ENCODE measurements at places on chromosomes 1 and 21.

DNA sequence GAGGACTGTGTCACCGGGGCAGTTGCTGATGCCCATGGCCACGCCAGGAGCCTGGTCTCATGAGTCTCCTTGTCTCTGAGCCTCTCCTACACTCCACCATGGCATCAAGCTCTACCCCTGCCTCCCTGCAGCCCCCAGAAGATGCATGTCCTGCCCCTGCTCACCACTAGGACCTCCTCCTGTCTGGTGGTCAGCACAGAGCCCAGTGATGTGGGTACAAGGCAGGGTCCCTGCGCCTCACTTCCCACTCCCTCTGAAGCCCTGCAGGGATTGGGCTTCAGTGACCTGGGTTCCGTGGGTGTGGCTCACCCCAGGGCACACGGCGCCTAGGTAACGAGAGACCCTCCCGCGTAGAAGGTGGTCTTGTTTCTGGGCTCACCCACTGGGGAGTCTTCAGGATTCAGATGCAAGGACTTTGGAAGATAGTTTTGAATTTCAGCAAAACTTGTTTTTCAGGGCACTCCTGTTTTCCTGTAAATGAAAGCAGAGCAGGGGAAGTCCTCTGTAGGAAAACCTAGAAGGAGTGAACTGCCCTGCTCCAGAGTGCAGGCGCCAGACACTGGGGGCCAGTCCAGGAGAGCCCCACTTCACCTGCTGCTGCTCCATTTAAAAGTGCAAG is 2.8 kb downstream of the COL18A1 start:
- no peak for DNase-seq

DNA sequence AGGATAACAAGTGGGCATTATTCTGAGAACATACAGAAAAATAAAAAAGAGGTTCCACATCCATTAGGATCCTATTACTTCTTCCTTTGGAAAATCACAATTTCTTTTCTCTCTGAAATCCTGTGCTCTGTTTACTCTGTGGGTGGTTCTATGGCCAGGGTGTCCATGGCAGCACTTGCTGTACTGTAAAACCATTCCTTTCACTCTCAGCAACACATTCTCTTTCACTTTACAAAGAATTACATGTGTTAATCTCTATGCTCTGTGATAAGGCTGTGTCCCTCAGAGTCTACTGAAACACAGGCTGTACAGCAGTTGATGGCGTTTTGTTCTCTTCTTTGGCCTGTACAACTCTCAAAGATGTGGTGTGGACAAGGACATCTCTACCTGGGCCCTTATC is 524.1 kb downstream of the PTBP2 start:
- no peak for DNase-seq

DNA sequence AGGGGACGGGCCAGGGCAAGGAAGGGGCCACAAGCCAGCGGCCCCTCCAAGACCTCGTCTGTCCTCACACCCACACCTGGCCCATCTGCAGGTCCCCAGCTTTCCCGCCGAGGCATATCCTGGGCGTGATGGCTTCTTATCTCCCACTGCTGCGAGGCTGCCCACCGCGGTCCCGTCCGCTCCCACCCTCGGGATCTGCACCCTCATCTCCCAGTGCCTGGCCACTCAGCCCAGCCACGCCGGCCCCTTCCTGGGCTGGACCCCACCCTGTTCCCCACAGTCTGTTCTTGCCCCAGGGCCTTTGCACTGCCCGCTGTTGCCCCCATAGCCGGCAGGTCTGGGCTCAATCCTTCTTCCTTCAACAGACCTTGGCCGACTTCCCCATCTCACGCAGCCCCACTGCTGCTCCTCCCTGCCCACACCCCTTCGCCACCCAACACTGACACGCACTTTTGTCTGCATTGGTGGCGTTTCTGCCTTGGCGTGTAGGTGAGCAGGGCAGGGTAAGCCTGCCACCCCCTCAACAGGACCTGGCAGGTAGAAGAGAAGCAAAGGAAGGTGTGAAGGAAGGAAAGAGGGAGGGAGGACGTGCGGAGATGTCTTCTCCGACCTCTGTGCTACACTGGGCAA is 4.4 kb upstream of the TTC34 start:
- DNase-seq, result no peak

DNA sequence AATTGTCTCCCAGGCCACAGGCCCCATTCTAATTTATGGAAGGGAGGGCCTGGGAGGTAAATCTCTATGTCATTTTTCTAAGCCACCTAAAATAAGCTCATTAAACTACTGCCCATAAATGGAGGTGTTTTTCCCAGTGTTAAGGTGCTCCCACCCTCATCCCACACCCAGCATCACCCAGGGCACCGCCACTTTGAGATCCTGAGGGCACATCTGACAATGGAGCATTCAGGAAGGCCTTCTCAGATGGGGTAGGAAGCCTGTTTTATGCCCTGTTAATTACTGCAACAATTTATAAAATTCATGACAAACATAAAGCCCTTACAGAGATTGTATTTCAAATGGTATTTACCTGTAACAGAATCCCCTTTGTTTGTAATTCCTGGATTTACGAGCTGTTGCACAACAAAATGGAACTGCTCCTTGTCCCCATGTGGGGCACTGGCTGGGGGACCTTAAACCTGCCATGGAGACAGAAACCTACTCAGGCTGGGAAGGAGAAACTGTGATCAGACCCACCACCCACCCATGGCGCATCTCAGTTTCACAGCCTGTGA is 319.5 kb upstream of the USP24 start:
- no peak for DNase-seq

DNA sequence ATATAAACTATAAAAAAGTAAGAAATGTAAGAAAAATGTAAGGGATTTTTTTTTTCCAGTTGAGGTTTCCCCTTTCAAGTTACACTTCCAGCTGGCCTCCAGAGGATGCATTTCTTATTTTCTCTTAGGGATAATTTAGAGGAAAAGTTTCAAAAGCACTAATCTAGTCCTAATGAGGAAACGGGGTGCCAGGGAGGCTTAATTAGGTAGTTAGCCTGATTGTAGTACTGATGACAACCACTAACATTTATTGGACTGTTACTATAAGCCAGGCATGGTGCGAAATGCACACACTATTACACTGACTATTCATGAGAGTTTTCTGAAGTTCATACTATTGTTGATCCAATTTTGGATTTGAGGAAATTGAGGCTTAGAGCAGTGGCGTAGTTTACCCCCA is 290.8 kb upstream of the FMN2 start:
- no peak for DNase-seq

- DNase-seq, result peak; percentile 96
Observed at GRCh38 chr1:86774305-86775295, 70.2 kb downstream of the SH3GLB1 start.

- peak; percentile 90 for DNase-seq
Observed at GRCh38 chr1:219771080-219771479, 157.3 kb downstream of the SLC30A10 start.

- peak; percentile 51 for DNase-seq
Observed at GRCh38 chr1:178651742-178652141, 73.3 kb upstream of the RALGPS2 start.

- DNase-seq, result peak; percentile 68
Observed at GRCh38 chr1:232630047-232630893, at the start of gene SIPA1L2. TSS of gene SIPA1L2 (minus strand) at chr1:232630133. CDS start at chr1:232515339, 114,794 bp downstream.

DNA sequence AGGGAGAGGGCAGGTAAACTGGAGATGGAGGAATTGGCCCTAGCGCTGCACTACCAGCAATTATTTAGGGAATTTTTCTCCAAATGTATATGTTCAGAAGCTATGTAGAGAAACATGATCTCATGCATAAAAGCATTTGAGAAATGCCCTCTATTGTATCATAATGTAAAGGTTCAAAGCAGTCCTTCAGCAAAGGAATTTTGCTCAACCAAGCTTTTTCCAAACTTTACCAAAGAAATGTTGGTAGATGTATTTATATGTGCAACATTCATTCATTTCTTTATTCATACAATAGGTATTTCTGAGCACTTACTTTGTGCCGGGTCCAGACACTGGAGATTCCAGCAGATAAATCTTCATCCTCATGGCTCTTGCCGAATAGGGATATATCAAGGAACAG is 64.4 kb downstream of the XCL1 start:
- no peak for DNase-seq

- no peak for DNase-seq
Observed at GRCh38 chr1:71785450-71785849, 496.9 kb downstream of the NEGR1 start.

DNA sequence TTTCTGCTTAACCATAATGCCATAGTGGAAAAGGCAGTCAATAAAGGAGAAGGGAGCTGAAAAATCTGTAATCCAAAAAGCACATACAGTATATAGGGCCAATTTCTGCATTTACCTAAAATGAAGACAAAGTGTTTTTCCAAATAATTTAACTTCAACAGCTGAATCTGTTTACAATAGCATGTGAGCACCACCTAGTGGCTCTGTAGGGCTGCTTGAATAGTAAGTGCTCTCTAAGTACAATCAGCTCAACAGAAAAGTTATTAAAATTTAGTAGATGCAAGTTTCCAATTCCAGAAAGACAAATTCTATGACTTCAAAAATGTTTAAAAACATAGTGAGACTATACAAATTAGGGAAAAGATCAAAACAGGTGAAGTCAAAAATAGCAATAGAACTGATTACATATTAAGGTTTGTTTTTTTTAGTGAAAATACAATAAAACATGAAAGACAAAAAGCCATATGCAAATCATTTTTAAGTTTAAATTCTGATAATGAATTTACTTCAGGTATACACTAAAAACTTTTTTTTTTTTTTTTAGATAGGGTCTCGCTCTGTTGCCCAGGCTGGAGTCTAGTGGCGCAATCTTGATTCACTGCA is 220.0 kb downstream of the SETD4 start:
- peak; percentile 75 for DNase-seq

DNA sequence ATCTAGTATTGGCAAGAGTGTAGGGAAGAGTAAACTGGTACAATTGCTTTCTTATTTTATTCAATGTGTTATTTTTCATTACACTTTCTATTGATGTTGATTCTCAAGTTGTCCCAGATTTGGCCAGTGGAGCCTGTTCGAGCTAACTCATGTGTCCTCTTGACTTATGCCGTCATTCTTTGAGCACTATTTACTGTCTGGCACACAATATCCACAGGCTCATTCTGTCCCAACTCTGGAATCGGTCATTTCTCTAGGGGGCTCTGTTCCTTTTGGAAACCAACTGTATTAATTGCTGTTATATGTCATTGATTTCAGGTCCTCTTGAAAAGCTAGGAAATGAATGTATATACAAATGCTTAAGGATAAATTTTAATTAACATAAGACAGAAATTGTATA is 22.4 kb upstream of the SFPQ start:
- DNase-seq, result no peak

GRCh38 chr21:31213787-31214186 is 130.3 kb downstream of the TIAM1 start:
- no peak for DNase-seq

GRCh38 chr1:2459757-2460156 is 16.3 kb upstream of the PLCH2 start:
- DNase-seq, result peak; percentile 21

- no peak for DNase-seq
Observed at GRCh38 chr1:245121523-245121922, 33.3 kb upstream of the KIF26B start.

GRCh38 chr1:228150461-228151179 is 890 bp downstream of the GJC2 start:
- peak; percentile 18 for DNase-seq

DNA sequence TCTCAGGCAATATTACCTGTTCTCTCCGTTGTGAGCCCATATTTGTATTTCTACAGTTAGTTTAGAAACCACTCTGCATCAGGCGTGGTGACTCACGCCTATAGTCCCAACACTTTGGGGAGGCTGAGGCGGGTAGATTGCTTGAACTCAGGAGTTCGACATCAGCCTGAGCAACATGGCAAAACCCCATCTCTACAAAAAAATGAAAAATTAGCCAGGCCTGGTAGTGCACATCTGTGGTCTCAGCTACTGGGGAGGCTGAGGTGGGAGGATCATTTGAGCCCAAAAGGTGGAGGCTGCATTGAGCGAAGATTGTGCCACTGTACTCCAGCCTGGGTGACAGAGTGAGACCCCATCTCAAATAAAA is 19.7 kb upstream of the ID3 start:
- no peak for DNase-seq

GRCh38 chr1:212638492-212639151 is 30.1 kb downstream of the ATF3 start:
- DNase-seq, result peak; percentile 48

- no peak for DNase-seq
Observed at GRCh38 chr1:48021792-48022191, 24.6 kb upstream of the TRABD2B start.

DNA sequence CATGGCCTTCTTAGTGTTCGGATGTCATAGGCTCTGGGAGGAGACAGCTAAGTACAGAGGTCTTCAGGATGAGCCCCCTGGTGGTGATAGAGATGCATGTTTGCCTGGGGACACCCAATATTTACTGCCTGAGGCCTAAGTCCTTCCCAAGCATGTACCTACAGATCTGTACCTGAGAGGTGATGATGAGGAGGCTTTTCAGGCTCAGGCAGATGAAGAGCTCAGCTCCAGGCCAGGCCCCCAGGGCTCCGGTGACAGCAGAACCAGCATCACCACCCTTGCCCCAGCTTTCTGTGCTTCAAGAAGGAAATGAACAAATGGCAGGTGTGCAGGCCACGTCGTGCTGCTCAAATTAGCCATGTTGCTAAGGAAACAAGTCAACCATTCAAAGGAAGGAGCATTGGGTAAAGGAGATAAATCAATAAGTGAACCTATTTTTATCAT is 21.1 kb downstream of the CACNA1E start:
- peak; percentile 3 for DNase-seq

DNA sequence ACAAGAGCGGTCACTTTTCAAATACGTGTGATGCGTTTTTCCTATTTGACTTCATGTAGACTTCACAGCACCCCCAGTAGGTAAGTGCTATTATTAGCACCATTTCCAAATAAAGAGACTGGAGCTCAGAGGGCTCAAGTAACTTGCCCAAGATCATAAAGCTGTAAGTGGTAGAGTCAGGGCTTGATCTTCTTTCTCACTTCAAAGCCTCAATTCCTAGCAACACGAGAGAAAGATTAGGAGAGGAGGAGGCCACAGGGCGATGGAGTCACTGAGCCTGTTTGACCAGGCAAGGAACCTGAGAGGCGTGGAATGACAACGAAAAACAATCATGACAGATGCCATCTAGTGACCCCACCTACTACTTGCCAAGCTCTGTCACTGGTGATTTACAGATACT is 181.0 kb downstream of the FOXD2 start:
- no peak for DNase-seq

DNA sequence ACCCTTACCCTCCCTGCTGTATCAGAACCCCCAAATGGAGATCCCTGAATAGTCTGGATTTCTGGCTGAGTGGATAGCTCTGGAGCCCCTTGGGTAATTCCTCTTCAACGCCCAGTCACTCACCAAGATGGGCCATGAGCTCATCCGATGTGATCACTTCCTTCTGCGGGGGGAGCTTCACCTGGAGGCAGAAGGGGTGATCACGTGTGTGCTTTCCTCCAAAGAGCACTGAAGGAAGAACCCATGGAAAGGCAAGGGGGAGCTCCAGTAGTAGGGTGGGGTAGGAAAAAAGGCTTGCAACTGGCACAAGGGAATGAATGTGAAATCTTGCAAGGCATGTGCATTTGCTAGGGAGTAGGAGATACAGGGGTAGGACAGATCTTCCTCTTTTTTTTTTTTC is 5.1 kb downstream of the MINDY1 start:
- DNase-seq, result no peak

GRCh38 chr1:82731216-82731615 is 930.5 kb downstream of the ADGRL2 start:
- no peak for DNase-seq

GRCh38 chr1:7587773-7588456 is 183.2 kb upstream of the VAMP3 start:
- no peak for DNase-seq

GRCh38 chr1:61386770-61387169 is 304.4 kb downstream of the NFIA start:
- no peak for DNase-seq

GRCh38 chr1:239044829-239045228 is 341.5 kb upstream of the CHRM3 start:
- no peak for DNase-seq

- peak; percentile 99 for DNase-seq
Observed at GRCh38 chr1:234925440-234926263, 203.0 kb downstream of the TOMM20 start.
